ENCODE measurements at places on chromosomes 2 and 18. TPM values are rescaled to one million over a fixed set of nuclear protein-coding genes. Genes with fewer than 3 reads are reported as not detected.

GRCh38 chr2:68709421-68709911 is 25.1 kb upstream of the ARHGAP25 start:
- no peak for DNase-seq

DNA sequence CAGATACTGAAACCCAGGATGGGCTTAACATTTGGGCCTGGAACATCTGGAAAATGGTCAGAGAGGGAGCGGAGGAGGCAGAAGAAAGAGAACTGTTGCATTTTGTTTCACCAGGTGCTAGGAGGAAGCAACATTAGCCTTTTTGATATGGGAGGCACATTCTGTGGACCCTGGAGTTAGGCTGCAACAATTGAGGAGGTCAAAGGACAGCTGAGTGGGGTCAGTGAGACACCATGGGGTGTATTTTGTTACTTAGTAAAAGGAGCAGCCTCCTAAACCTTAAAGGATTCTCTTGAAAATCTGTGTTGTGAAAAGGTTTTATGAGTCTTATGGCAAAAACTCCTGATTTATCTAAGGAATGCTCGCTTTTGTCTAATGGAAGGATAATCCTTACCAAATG is 124.9 kb downstream of the GREB1L start:
- DNase-seq: no peak

DNA sequence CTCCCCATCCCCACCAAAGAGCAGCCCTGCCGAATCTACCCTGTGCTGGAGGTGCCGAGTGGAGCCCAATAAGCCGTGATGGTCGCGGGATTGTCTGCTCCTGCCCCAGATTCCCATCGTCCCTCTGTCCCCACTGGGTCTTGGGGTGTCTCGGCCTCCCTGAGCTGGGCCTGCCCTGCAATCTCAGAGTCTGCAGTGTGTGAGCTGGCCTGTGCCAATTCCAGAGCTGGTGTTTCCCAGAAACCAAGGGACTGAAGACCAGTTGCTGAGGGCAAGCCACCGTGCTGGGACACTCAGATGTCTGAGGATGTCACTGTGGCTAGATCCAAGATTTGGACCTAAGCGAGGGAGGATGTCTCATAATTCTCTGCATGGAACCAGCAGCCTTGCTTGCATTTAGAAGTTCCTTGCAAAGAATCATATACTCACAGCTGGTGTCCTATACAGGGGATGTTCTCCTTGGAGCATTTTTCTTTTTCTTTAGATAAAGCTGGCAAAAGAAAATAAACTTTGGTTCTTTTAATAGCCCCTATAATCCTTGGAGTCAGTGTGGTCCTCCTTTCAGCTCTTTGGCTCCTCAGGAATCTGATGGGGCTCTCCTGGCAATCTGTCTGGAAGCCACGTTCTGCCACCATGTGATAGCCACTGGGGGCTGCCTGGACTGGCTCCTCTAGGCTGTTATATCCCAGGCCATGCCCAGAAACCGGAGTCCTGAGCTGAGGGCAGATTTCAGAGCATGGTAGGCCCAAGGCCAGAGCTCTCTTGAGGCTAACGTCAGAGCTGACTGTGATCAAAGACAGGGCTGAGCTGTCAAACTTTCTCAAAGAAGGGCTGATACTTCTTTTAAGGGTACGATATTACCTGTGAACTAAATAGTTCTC is 140.1 kb upstream of the HAAO start:
- DNase-seq: no peak

DNA sequence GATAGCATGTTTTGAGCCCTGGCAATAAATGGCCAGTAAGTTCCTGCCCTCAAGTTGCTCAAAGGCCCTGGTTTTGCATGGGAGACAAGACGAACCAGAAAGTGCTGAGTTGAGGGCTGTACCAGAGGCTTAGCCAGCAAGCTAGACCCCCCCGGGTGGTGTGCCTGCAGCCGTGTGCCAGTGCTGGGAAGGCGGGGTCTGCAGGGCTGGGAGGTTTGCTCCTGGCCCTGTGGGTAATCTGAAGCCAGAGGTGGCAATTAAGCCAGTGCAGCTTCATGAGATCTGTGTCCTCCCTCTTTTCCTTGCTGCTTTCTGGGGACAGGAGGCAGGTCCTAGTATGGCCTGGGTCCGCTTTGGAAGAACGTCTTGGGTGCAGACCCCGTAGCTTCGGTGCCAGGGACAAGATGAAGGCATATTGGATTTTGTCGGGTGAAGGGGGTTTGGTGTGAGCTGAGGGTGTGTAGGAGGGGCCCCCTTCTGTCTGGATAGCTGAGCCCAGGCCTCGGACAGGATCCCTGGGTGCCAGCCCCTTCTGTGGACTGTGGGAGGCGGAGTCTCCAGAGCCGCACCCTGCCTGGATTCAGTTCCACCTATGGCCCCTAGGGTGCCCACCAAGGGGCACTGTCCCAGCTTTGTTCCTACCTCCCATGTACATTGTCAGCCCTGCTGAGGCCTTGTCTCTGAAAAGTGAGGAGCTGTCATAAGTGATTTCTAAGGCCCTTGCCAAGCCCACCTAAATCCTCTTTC is 15.6 kb downstream of the ATOH8 start:
- no peak for DNase-seq

- DNase-seq: no peak
Observed at GRCh38 chr2:131155208-131155855, 50.2 kb downstream of the PLEKHB2 start.

DNA sequence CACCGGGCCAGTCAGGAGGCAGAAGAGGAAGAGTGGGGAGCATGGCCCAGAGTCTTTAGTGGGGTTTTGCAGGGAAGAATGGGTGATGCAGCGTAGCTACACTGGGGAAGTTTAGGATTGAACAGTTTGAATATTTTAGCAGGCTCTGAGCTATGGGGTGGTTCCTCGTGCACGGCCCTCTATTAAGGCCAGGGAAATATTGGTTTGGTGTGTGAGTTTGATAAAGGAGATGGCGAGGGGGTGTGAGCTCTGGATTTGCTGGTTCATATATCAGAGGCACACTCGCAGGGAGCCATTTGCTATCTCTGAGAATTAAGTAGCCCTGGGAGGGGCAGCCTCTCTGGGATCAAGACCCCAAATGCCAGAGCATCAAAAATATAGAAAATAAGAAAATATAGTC is 50.1 kb downstream of the BOLA3 start:
- DNase-seq: no peak

OSGEPL1 gene
- polyA plus RNA-seq: 12.5 TPM

GPR17 gene
- 2.4 TPM for polyA plus RNA-seq

CD8B2 gene
- 0.04 TPM for polyA plus RNA-seq

DNA sequence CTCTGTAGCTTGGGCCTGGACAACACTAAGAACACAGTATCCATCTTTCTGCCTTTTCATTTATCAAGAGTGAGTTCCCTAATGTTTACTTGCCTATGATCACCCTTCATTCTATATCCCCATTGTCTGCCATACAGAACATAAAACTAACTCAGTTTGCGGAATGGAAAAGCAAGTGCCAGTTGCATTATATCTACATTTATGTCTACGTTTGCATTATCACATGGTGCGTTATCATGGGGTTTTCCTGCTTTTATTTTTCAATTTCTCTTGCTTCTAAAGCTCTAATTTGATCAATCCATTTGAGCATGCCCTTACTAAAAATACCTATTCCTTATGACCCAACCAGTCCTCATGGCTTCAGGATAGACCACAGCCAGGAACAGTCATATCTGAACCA is 421.6 kb upstream of the VWC2L start:
- DNase-seq: no peak

- DNase-seq: no peak
Observed at GRCh38 chr18:37572736-37573135, 7.1 kb upstream of the CELF4 start.

DNA sequence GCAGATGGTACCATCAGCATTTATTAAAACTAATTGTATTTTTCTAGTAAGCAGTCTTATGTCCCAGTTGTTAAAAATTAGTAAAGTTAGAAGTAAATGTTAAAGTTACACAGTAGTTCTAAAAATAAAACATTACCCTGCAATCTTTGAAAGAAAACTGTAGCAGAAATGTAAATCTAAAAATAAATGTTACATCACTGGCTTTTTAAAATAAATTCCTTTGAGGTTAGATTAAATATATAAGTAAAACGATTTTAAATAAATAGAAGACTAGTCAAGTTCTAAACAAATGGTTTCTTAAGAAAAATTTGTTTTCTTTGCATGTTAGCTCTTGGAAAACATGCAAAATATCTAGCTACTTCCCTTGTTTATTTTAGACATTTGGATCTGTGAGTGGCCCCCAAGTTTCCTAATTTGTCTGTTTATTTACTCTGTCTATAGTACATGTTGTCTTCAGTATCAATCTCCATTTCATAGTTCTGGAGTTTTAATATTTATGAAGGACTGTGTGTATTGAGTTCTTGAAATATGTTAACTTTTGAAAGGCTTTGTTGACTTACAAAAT is 58.2 kb downstream of the GLS start:
- no peak for DNase-seq

NOL4 gene
- polyA plus RNA-seq: 0.09 TPM

WDFY1 gene
- polyA plus RNA-seq: 28.6 TPM

DNA sequence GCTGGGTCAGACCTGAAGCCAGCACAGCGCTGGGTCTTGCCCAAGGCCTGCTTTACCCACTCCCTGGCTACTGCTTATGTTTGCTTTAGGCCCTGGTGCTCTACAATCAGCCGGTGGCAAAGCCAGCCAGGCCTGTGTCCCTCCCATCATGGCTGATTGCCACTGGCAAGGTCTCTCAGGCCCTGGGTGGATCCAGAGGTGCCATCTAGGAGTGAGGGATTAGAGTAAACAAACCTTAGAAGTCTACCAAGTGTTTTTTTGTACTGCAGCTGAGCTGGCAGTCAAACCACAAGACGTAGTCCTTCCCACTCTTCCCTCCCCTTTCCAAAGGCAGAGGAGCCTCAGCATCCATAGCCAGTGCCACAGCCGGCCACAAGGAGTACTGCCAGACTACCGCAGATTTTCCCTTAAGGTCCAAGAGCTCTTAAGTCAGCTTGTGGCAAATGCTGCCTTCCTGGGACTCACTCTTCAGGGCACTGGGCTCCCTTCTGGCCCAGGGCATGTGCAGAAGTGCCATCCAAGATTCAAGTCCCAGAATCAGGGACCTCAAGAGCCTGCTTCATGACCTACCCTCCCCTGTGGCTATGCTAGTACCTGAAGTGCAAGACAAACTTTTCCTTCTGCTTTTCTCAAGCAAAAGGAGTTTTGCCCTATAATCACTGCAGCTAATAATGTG is 20.0 kb downstream of the IL1RL2 start:
- no peak for DNase-seq

CRACDL gene
- polyA plus RNA-seq: 1.1 TPM

FEV gene
- polyA plus RNA-seq: not detected

FTCDNL1 gene
- polyA plus RNA-seq: 1.4 TPM

COX5B gene
- 169 TPM for polyA plus RNA-seq

YWHAQ gene
- polyA plus RNA-seq: 174 TPM

- no peak for DNase-seq
Observed at GRCh38 chr18:14935210-14935609, 187.2 kb downstream of the ANKRD30B start.

ZBTB7C gene
- polyA plus RNA-seq: 4.0 TPM

CTNNA2 gene
- polyA plus RNA-seq: 0.52 TPM

GRCh38 chr2:88590998-88591613 is 36.2 kb downstream of the EIF2AK3 start:
- DNase-seq: peak; percentile 28

PLEKHB2 gene
- polyA plus RNA-seq: 23.1 TPM

GRCh38 chr2:40592218-40592617 is 140.3 kb upstream of the SLC8A1 start:
- DNase-seq: no peak

CAB39 gene
- 62.3 TPM for polyA plus RNA-seq

DNA sequence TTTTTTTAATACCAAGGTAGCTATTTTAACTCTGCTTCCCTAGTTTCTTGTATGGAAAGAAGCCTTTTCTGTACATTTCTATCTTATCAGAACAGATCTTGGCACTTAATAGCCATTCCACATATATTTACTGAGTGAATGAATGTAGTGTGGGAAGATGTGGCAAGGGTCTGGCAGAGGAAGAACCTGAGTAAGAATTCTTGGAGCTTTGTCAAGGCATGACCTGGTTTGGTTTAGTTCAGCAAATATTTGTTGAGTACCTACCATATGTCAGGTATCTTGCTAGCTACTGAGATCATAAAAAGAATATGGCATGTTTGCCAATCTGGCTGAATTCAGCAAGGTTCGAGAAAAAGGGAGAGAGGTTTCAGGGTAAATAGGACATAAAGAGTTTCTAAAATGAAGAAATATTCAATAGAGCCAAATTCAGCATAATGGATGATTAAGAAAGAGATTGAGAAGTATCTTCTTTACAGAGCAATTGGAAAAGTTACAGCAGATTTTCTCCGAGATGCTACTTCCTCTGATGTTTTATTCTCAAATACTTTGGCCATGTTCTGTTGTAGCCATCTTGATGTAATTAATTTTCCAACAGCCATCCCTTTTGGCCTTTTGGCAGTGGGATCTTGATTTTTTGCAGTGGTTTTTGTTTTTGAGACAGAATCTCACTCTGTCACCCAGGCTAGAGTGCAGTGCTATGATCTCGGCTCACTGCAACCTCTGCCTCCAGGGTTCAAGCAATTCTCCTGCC is 21.7 kb upstream of the MEP1B start:
- peak; percentile 35 for DNase-seq
